Effector memory CD8-positive, alpha-beta T cell (primary cell): ENCODE measurements at places on chromosomes 2 and 18.

DNA sequence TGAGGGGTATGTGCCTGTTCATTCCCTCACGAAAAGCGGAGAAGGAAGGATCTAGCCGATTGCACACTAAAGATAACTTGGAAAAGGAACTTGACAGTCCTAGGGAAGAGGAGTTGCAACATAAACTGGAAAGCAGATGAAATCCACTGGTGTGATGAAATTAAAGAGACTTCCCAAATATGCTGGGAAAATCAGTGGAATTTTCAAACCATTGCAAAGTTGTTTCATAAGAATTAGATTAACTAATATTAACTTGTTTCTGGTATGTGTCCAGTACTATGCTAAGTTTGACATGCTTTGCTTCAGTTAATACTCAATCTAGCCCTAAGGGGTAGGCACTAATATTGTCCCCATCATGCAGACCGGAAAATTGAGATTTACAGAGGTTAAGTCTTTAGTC, 222.7 kb downstream of the IKZF2 start:
- no peaks in the 10 kb centered on the region for H3K36me3 ChIP-seq
- no peaks in the 10 kb centered on the region for H3K4me1 ChIP-seq
- no peaks in the 10 kb centered on the region for H3K27me3 ChIP-seq
- no peak overlapping the region for H3K27ac ChIP-seq

GRCh38 chr18:11808001-11808855, 43.0 kb upstream of the CHMP1B start:
- H3K4me1 ChIP-seq = no peaks in the 10 kb centered on the region
- H3K27ac ChIP-seq = no peak overlapping the region
- H3K4me3 ChIP-seq = no peak overlapping the region
- DNase-seq = no peak

DNA sequence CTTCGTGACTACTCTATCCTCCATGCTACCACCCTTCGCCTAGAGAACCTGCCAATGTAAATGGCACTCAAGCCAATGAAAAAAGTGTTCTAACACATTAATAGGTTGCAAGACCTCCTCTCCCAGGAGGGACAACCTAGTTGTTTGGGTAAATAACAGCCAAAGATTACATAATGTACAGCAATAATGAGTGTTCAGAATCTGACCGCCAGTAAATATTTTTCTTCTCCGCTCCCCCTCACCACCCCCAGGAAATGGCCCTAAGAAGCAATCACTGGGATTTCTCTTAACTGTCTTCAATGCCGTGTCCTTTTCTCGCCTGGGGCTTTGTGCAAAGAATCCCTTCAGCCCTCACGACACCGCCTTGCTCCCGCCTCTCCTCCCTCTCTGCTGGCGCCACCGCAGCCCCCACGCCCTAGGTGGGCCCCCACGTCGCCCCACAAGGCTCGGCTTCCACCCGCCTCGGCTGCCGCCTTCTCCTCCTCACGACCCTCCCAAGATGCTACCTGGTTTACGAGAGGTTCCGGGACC, 458 bp downstream of the HYCC2 start:
- peaks cover 33% of the 10 kb centered on the region for H3K4me1 ChIP-seq
- no peak for DNase-seq
- peaks cover 27% of the 10 kb centered on the region for H3K36me3 ChIP-seq
- H3K27ac ChIP-seq = peak overlapping the region; percentile 96
- no peaks in the 10 kb centered on the region for H3K27me3 ChIP-seq

DNA sequence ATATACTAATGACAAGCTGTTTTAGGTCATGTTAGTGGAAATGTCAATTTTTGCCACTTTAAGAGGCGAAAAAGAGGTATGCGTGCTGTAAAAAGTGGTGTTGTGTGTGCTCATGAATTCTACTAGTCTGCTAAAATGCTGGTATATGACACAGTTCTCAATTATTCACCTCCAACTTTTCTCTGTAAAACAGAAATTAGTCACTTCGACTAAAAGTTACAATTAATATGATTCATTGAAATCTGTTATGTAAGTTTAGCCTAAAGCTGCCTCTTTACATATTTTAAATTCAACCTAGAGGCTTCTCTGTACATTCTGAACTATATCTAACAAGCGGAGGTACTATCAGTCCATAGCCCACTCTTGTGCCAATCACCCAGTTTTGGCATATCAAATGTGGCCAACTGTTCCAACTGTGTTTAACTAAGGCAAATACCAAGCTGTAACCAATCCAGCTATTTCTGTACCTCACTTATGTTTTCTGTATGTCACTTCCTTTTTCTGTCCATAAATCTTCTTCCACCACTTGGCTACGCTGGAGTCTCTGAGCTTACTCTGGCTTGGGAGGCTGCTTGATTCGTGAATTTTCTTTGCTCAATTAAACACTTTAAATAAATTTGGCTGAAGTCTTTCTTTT, 20.8 kb downstream of the BAZ2B start:
- no peaks in the 10 kb centered on the region for H3K4me1 ChIP-seq
- H3K27ac ChIP-seq = no peak overlapping the region
- no peak overlapping the region for H3K4me3 ChIP-seq
- H3K36me3 ChIP-seq = peaks cover 3% of the 10 kb centered on the region

GRCh38 chr2:9819551-9819950, 23.7 kb upstream of the TAF1B start:
- H3K27me3 ChIP-seq = peaks cover 6% of the 10 kb centered on the region
- no peak overlapping the region for H3K4me3 ChIP-seq
- no peak for DNase-seq

GRCh38 chr2:224831530-224831929, 115.4 kb upstream of the CCDC195 start:
- no peak overlapping the region for H3K27ac ChIP-seq
- H3K36me3 ChIP-seq = peaks cover 82% of the 10 kb centered on the region
- H3K27me3 ChIP-seq = no peaks in the 10 kb centered on the region
- DNase-seq = no peak
- no peak overlapping the region for H3K4me3 ChIP-seq

DNA sequence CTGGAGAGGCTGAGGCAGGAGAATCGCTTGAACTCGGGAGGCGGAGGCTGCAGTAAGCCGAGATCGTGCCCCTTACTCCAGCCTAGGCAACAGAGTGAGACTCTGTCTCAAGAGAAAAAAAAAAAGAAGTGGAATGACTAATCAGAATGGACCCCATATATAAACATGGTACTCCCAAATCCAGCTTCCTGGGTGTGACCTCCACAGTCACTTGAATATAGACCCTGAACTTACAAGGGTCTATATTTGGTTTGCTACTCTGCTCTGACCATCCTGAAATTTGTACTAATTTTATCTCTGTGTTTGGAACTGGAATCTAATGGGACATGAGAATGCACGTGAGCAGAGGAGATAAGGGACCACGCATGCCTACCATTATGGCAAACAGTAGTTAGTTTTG, 275.0 kb downstream of the TNS1 start:
- H3K4me3 ChIP-seq = no peak overlapping the region
- DNase-seq = no peak
- peaks cover 31% of the 10 kb centered on the region for H3K27me3 ChIP-seq
- no peaks in the 10 kb centered on the region for H3K4me1 ChIP-seq
- no peak overlapping the region for H3K27ac ChIP-seq
- H3K36me3 ChIP-seq = no peaks in the 10 kb centered on the region

- no peaks in the 10 kb centered on the region for H3K36me3 ChIP-seq
- H3K27me3 ChIP-seq = no peaks in the 10 kb centered on the region
- H3K27ac ChIP-seq = no peak overlapping the region
- no peaks in the 10 kb centered on the region for H3K4me1 ChIP-seq
- no peak for DNase-seq
- no peak overlapping the region for H3K4me3 ChIP-seq
Measured at GRCh38 chr18:31325051-31325450, 7.1 kb downstream of the DSG1 start.

DNA sequence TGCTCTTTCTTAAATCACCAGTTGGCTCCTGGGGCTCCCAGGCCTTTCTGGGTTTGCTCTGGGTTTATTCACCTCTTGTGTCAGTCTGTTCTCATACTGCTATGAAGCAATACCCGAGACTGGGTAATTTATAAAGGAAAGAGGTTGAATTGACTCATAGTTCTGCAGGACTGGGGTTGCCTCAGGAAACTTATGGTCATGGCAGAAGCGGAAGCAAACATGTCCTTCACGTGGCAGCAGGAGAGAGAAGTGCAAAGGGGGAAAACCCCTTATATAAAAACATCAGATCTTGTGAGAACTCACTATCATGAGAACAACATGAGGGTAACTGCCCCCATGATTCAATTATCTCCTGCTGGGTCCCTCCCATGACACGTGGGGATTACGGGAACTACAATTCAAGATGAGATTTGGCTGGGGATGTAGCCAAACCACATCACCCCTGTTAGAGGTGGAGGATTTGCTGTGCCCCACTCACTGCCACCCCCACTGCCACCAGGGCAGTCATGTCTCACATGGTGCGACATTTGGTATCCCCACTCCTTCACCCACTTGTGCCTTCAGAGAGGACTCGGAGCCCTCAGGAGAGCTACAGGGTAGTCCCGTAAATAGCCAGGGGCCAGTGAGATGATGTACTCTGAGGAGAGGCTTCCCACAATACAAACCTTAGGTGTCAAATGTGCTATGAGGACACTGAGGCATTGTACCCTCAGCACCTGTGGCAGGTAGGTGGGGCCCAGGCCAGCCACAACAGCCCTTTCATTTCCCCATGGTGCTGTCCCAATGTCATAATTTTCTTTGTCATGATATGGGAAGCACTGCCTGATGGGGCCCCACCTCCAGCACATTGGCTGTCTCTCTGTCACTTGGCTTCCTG, 35.7 kb downstream of the CDC42EP3 start:
- peaks cover 73% of the 10 kb centered on the region for H3K4me1 ChIP-seq
- peak overlapping the region; percentile 55 for H3K4me3 ChIP-seq
- H3K27ac ChIP-seq = peak overlapping the region; percentile 92
- H3K27me3 ChIP-seq = no peaks in the 10 kb centered on the region

GRCh38 chr2:215479536-215480240, 43.8 kb upstream of the FN1 start:
- H3K36me3 ChIP-seq = no peaks in the 10 kb centered on the region
- H3K27me3 ChIP-seq = peaks cover 26% of the 10 kb centered on the region
- no peak for DNase-seq

GRCh38 chr2:45124456-45124855, 115.2 kb upstream of the SIX2 start:
- H3K27me3 ChIP-seq = peaks cover 7% of the 10 kb centered on the region
- H3K27ac ChIP-seq = no peak overlapping the region
- no peak for DNase-seq
- H3K4me1 ChIP-seq = no peaks in the 10 kb centered on the region
- H3K4me3 ChIP-seq = no peak overlapping the region

DNA sequence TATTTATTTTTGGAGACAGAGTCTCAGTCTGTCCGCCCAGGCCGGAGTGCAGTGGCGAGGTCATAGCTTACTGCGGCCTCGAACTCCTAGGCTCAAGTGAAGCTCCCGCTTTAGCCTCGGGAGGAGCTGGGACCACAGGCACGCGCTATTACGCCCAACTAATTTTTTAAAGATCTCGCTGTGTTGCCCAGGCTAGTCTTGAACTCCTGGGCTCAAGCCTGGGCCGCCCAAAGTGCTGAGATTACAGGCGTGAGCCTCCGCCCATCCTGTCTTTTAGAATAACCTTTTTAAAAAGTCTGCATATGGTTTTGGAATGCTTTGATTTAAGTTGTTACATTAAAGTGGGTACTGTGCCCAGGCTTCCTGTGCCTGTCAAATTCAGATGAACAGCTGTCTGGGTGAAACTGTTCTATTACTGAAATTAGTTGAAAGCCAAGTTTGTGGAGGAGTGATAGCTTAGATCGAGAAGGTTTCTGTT, 944 bp downstream of the RAB3GAP1 start:
- peak overlapping the region; percentile 97 for H3K4me3 ChIP-seq
- H3K27ac ChIP-seq = peak overlapping the region; percentile 100
- DNase-seq = no peak
- H3K27me3 ChIP-seq = peaks cover 9% of the 10 kb centered on the region

- peaks cover 10% of the 10 kb centered on the region for H3K36me3 ChIP-seq
- H3K4me3 ChIP-seq = peak overlapping the region; percentile 95
- H3K27ac ChIP-seq = peak overlapping the region; percentile 92
- no peaks in the 10 kb centered on the region for H3K27me3 ChIP-seq
- peaks cover 21% of the 10 kb centered on the region for H3K4me1 ChIP-seq
Measured at GRCh38 chr2:84882775-84883550, 2.1 kb upstream of the TRABD2A start.

DNA sequence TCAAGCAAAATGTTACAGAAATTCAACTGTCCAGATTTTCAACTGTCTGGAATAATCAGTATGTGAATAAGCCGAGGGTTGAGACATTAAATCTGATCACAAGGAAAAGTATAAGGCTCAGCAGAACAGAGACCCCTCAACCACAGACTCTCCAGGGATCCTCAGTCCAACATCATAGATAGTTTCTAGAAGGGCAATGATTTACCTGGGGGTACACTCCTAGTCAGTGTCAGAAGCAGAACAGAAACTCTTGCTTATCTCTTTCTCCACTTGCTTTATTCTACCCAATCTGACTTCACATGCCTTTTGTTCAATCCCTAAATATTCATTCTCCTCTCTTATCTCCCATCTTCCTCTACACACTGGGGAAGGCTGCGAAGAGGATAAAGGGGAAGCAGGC, 36.4 kb downstream of the ICOS start:
- no peak overlapping the region for H3K27ac ChIP-seq
- no peak overlapping the region for H3K4me3 ChIP-seq
- no peaks in the 10 kb centered on the region for H3K27me3 ChIP-seq
- no peaks in the 10 kb centered on the region for H3K36me3 ChIP-seq
- no peak for DNase-seq
- H3K4me1 ChIP-seq = no peaks in the 10 kb centered on the region

- no peak for DNase-seq
- H3K4me3 ChIP-seq = no peak overlapping the region
- H3K4me1 ChIP-seq = no peaks in the 10 kb centered on the region
- H3K27me3 ChIP-seq = no peaks in the 10 kb centered on the region
- H3K27ac ChIP-seq = no peak overlapping the region
- H3K36me3 ChIP-seq = no peaks in the 10 kb centered on the region
Measured at GRCh38 chr18:51890762-51891161, 449.2 kb upstream of the DCC start.

DNA sequence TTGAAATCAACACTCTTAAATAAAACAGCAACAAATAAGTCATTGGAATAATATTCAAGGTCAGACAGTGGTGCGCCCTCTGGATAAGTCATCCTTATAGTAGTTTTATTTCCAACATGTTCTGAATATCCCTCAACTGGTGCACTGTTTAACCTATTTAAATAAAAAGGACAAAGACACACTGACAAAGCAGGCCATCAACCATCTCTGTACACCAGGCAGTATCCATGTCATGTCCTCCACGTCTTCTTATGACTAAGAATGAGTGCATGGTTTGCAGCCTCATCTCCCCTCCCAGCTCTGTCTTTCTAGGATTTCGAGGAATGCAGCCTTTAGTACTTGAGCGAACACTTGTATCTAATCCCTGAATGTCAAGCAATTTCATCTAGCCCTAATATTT, 42.4 kb downstream of the ST3GAL5 start:
- H3K4me3 ChIP-seq = no peak overlapping the region
- H3K27ac ChIP-seq = peak overlapping the region; percentile 98
- peaks cover 36% of the 10 kb centered on the region for H3K4me1 ChIP-seq

DNA sequence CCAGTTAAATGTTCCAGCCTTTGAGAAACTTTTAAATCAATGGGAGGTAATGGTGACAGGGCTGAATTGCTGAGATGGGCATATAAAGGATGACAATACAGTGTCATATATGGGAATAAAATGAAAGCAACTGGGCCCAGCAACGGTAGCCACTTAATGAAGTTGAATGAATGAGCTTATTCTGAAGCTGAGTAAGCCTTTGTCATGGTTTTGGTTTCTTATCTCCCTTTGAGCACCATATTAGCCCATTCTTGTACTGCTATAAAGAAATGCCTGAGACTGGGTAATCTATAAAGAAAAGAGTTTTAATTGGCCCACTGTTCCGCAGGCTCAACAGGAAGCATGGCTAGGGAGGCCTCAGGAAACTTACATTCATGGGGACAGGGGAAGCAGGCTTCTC, 3.5 kb upstream of the THUMPD2 start:
- no peak overlapping the region for H3K27ac ChIP-seq
- DNase-seq = no peak
- no peak overlapping the region for H3K4me3 ChIP-seq
- H3K4me1 ChIP-seq = peaks cover 26% of the 10 kb centered on the region
- H3K27me3 ChIP-seq = peaks cover 11% of the 10 kb centered on the region
